NCI-H1048 (cell line): ENCODE measurements at places on chromosomes 5 and 9.

GRCh38 chr9:101705135-101705661 is 33.2 kb downstream of the GRIN3A start:
- no peak for DNase-seq

DNA sequence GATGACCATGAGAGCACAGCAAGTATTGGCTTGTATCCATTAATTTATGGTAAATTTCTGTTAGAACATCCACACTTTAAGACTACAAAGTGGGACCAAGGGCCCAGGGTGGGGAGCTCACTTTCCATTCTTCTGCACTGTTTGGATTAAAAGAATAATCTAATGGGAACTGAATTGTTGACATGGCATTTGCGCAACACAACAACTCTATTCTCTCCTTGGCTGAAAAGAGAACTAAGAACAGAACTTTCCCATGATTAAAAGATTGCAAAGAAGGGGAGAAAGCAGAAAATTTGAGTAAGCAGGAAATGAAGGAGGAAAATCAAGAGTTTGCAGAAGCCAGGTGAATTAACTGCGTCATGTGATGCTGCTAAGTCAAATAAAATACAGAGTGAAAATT is 143.4 kb downstream of the HINT1 start:
- DNase-seq = no peak

- DNase-seq = no peak
Observed at GRCh38 chr9:87519461-87519860, 21.8 kb downstream of the DAPK1 start.

DNA sequence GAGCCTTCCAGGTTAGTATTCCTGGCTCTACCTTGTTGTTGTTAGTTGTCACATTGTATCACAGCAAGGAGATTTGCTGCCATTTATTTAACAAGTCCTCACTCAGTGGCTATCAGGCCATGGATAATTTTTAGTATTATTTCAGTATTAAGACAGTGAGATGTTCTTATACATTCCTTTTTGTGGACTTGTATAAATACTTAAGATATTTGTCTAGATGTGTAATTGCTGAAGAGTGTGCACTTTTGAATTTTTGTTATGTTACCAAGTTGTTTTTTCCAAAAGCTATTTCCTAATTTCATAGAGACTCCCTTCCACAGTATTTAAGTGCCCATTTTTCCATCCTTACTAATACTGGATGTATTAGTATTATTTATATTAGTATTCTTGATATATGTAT is 22.0 kb downstream of the SLC36A1 start:
- DNase-seq = no peak

DNA sequence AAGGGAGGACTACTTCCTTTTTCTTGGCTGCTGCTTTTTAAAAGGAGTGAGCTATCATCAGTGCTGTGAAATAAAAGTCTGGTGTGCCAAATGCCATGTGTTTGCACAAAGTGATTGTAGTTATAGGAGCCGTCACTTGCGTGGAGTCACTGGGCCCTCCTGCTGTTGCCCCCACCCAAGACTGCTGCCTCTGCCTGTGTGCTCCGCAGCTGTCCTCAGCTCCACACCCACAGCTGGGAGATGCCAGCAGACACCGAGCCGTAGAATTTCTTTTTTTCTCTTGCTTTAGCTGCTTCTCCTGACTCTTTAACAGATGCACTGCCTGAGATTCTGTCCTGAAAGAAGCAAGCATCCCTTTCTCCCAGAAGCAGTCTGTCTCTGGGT is 9.8 kb upstream of the GLE1 start:
- DNase-seq = no peak

- DNase-seq = no peak
Observed at GRCh38 chr5:147485046-147485445, 24.8 kb downstream of the DPYSL3 start.

DNA sequence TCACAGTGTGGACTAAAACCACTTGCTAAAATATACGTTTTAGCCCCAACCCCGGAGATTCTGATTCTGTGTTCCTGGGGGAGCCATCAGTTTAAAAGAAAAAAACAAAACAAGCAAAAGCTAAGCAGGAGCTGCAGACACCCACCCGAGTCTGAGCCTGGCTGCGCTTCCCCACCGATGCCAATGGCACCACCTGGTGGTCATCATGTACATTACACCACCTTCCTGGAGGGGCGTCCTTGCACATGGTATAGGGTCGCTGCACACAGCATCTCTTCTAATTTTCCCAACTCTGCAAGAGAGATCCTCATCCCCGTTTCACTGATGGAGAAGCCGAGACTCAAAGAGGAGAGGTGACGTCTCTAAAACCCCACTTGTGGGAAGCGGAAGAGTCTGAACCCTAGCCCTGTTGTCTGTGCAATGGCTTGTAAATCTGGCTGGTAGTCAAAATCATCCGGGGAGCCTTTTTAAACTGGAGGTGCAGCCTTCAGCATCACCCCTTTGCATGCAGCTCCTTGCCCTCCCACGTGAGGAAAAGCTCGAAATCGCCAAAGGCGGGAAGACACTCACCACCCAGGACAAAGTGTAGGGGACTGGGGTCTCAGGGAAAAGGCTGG is 23.1 kb upstream of the CNOT6 start:
- no peak for DNase-seq

DNA sequence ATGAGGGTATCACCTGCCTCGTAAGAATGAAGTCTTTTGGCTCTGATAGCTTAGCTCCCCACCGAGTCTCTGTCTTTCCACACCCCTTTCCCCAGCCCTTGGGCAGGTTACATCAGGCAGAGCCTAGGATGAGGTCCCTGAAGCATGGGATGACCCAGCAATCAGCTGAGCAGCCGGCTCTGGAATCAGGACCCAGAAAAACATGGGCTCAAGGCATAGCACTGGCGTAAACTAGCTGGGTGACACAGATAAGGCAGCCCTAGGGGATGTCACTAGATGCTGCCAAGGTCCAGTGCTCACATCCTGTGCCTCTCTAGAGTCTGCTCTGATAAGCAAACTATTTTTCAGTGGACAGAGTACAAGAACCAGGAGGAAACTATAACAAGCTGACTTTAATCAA is 26.6 kb downstream of the IDNK start:
- no peak for DNase-seq
